Panc1 (cell line): ENCODE measurements at places on chromosomes 5 and 9.

DNA sequence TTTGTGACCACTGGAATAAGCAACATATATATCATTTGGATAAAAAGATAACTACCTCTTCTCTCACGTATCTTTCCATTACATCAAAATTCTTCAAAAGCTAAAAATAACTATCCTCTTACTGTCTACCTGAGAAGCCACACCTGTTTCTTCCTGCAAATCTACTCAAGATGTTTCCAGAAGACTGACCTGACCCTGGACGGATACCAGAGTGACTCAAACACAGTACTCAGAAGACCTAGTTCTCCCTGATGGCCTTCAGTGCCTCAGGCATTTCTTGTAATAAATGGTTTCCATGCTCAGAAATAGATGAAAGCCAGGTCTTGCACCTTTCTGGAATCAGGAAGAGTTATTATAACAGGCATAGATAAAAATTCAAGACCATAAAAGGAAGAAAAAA is 245.9 kb upstream of the PIK3R1 start:
- H3K4me1 ChIP-seq = no peaks in the 10 kb centered on the region
- H3K4me3 ChIP-seq = no peak overlapping the region
- no peak for DNase-seq
- H3K36me3 ChIP-seq = no peaks in the 10 kb centered on the region

- DNase-seq = no peak
- no peak overlapping the region for H3K4me3 ChIP-seq
- no peaks in the 10 kb centered on the region for H3K4me1 ChIP-seq
- no peak overlapping the region for H3K27ac ChIP-seq
- H3K27me3 ChIP-seq = no peaks in the 10 kb centered on the region
Measured at GRCh38 chr5:50887889-50888633, 221.6 kb downstream of the PARP8 start.

DNA sequence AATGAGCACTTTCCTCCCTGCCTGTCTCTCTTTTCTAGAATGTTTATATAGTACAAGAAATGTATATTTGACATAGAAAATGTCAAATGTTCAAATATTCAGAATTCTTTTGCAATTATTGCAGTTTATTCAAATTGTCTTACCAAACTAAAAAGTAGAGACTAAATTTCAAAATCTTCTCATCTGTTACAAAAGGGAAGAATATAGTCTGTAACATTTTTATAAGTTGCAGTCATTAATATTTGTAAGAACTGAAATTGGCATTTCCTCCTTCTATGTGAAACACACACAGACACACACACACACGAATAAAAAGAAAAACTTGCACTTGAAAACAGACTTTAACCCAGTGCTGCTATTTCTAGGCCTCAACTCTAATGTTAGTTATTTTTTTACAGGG is 56.4 kb downstream of the NR3C1 start:
- H3K27me3 ChIP-seq = no peaks in the 10 kb centered on the region
- peaks cover 48% of the 10 kb centered on the region for H3K4me1 ChIP-seq
- no peaks in the 10 kb centered on the region for H3K36me3 ChIP-seq

GRCh38 chr5:39256477-39257235 is 37.3 kb upstream of the FYB1 start:
- H3K27ac ChIP-seq = 0 out of 2 replicates have a peak overlapping the region, but pooled peaks have one; percentile 18
- peak; percentile 39 for DNase-seq
- H3K36me3 ChIP-seq = no peaks in the 10 kb centered on the region
- no peaks in the 10 kb centered on the region for H3K4me1 ChIP-seq

DNA sequence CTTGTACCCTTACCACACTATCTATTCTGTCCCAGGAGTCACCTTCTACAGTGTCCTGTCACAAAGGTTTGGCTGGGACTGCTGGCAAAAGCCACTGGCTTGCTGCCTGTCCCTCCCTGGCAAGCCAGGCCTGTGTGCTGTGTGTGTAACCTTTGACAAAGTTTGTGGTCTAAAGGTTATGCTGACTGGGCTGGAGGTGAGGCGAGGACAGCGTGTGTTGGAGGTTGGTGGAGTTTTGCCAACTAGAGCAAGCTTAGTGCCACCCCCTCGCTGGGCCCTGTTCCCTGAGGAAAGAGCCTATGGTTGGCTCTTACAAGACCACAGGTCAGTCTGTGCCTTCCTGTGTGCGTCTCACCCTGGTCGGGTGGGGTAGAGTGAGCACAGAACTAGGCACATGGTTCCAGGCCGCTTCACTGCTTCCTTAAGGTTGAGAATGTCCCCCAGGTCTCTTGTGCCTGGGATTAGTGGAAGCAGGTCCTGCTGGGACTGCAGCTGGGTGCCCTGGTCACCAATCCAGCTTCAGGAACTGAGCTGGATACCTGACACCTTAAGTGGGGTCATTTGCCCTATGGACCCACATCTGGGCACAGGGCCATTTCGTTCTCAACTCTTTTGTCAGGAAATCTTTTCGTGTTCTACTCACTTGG is 152.2 kb downstream of the GADD45G start:
- no peak overlapping the region for H3K4me3 ChIP-seq
- DNase-seq = no peak
- H3K27ac ChIP-seq = no peak overlapping the region
- H3K4me1 ChIP-seq = no peaks in the 10 kb centered on the region
- no peaks in the 10 kb centered on the region for H3K36me3 ChIP-seq
- no peaks in the 10 kb centered on the region for H3K27me3 ChIP-seq
